ENCODE measurements at places on chromosomes 7 and 10.

DNA sequence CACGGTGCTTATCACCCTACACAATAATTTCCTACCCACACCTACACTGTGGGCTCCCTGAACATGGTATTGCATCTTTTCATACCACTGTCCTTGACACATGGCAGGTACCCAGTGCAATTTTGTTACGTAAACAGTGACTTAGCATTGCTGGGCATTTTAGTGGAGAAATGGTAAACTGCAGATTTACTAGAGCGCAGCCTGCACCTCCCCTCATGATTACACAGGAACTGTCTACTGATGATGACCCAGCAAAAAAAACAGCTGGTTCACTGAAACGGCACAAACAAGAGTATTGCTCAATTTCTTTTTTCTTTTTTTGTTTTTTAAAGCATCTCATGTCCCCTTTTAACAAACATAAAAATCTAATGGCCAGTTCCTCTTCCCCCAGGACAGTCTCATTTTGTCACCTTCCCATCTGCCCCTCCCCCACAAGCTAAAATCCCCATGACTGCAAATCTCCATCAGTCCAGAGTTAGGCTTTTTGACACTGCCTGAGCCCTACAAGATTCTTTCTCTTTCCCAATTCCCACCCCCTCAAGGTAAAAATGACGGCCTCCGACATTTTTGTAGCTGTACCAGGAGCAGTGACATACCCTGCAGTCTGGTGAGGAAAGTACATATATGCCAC lies 2.8 kb downstream of the ZNF746 start:
- DNase-seq: no peak

- no peak for DNase-seq
Observed at GRCh38 chr10:114181971-114182370, 2.8 kb downstream of the TDRD1 start.

DNA sequence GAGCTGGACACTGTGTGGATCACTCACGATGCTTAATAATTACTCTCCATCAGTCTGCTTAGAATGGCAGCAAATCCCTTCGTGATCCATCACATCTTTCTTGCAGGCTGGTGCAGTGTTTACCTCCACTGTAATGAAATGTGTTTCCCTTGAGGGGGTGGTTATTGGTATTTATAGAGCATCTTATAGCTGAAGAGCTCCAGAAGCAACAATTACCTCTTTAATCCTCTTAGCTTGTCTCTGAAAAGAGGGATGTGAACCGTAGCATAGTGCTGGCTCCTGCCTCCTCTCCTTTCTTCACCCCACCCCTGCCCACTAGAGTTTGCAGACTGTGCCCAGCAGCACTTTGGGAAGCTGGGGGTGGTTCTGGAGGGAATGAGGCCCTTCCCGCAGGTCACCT lies 132.6 kb downstream of the CAMK1D start:
- no peak for DNase-seq

GRCh38 chr7:156780724-156781455 lies 112.1 kb downstream of the LMBR1 start:
- no peak for DNase-seq

DNA sequence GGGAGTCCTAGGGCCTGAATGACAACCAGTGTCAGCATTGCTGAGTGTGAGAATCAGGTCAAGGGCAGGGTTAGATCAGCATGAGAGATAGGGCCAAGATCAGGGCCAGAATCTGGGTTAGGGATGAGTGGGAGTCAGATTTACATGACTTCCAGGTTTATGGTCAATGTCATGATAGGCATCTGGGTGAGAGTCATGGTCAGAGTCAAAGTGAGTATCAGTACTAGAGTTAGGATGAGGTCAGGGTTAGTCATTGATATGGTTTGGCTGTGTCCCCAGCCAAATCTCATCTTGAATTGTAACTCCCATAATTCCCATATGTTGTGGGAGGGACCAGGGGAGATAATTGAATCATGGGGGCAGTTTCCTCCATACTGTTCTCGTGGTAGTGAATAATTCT lies 12.3 kb downstream of the MRPS24 start:
- no peak for DNase-seq

GRCh38 chr10:30993155-30993554 lies 38.5 kb downstream of the ZNF438 start:
- no peak for DNase-seq
